Camera-type eye (tissue), 1 donor: ENCODE measurements at places on chromosomes 13 and 19. TPM values are rescaled to one million over a fixed set of nuclear protein-coding genes. Genes with fewer than 3 reads are reported as not detected.

The IGFL2 gene
- total RNA-seq: not detected

The CD33 gene
- total RNA-seq: 1.7 TPM

The CDC37 gene
- 109 TPM for total RNA-seq

The NAXD gene
- 26.4 TPM for total RNA-seq

The LGALS14 gene
- not detected for total RNA-seq

The TMEM86B gene
- 1.1 TPM for total RNA-seq

The CFAP97D2 gene
- not detected for total RNA-seq

The FCAR gene
- 5.2 TPM for total RNA-seq

The APLP1 gene
- 106 TPM for total RNA-seq
